ENCODE measurements at places on chromosomes 11 and 22.
A peak's percentile ranks its signal among the peaks of the same experiment; 100 is the strongest.

GRCh38 chr22:43479962-43480361, 68.1 kb downstream of the MPPED1 start:
- no peak for DNase-seq

- DNase-seq, result no peak
These were observed at the start of gene TCN1 for GRCh38 chr11:59866397-59866796. Gene TCN1, minus strand, starts transcription at chr11:59866487. Its CDS starts 17 bp downstream, at chr11:59866470.

GRCh38 chr11:44424841-44425240, 114.9 kb upstream of the ALX4 start:
- no peak for DNase-seq

- DNase-seq, result peak; percentile 80
These were observed 27.6 kb downstream of the CD5 start for GRCh38 chr11:61129639-61130523.

DNA sequence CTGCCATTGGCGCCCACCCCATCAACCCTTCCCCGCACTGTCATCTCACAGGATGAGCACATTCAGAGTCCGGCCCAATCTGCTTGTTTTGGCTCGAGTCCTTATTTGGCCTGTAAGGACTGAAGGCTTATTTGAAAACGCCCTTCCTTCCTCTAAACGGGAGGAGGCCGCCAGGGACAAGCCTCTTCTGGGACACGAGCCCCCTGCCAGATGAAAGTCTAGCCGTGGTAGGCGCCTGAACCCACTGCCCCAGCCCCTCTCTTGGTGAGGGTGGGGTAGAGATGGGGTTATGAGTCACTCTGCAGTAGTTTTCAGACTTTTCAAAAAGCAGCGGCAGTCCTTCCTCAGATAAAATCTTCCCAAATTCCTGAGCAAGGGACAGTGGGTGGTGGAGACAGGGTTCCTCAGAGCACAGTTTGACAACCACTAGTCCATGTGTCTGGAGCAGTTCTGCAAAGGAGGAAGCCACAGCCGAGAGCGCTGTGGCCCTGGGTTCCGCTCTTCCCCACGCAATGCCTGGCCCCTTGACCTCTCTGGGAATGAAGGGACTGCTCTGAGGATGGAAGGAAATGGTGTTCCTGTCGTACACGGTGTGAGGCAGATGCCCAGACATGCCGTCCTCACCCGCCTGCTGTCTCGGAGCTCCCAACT, 57.0 kb downstream of the MYH9 start:
- DNase-seq, result no peak

- DNase-seq, result no peak
These were observed 359.1 kb downstream of the LUZP2 start for GRCh38 chr11:24855951-24856350.

DNA sequence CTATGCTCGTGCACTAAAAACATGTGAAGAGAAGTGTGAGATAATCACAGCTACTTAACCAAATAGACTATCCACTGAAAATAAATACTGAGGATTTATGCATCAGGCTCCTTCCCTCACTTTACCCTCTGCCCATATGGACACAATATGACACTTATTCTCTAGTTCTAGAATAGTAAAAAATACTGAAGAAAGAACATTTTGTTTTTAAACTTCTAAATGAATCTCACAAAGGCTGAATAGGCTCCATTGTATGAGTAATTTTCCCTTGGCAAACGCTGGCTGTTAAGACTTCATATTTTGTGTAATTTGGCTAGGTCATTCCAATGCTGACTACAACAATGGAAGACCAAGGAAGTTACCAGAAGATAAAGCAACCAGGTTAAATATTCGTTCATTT, 9.9 kb downstream of the HPS5 start:
- no peak for DNase-seq

- DNase-seq, result no peak
These were observed 40.4 kb upstream of the GRIK4 start for GRCh38 chr11:120471131-120471530.

- DNase-seq, result no peak
These were observed 59.9 kb downstream of the SLC1A2 start for GRCh38 chr11:35359321-35360054.

DNA sequence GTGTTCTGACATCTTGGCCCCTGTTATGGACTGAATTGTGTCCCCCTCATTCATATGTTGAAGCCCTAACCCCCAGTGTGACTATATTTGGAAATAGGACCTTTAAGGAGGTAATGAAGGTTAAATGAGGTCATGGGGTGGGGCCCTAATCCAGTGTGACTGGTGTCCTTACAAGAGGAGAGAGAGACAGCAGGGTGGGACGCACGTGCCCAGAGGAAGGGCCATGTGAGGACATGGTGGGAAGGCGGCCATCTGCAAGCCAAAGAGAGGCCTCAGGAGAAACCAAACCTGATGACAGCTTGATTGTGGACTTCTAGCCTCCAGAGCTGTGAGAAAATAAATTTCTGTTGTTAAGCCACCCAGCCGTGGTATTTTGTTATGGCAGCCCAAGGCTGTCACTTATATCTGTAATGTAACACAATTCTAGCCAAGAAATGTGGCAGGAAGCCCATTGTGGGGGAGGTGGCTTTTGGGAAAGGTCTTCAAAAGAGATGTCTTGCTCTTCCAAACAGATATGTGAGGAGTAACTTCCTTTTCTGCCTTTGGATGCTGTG, 23.7 kb downstream of the SLC22A6 start:
- DNase-seq, result no peak

GRCh38 chr11:126391286-126391954, 35.9 kb downstream of the ST3GAL4 start:
- no peak for DNase-seq

DNA sequence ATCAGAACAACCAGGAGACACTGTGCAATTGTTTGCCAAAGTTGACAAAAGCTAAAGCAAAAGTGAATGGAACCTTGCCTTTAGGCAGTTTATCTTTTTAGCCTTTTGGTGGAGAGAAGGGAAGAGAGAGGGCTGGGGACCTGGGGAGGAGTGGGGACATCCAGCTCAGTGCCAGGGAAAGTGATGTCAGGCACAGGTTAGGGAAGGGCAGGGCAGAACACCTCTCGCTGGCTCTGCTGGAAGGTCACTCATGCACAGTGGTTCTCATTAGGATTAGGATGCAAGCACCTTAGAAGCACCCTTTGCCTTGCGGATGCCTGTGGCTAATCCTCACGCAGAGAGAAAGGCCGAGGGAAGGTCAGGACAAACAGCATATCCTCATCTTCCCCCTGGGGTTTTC, 14.3 kb upstream of the LINC01488 start:
- DNase-seq, result no peak

DNA sequence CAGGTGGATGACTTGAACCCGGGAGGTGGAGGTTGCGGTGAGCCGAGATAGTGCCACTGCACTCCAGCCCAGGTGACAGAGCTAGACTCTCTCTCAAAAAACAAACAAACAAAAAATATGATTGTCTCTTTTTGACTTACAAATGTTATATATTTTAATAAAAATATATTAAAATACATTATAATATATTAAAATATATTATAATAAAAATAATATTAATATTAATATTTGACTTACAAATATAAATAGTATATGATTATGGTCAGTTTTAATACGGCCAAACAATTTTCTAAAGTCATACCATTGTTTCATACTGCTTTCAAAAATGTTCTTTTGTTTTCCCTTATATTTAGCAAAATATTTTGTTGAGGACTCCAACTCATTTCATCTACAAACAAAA, 27.2 kb upstream of the DDX6 start:
- no peak for DNase-seq

DNA sequence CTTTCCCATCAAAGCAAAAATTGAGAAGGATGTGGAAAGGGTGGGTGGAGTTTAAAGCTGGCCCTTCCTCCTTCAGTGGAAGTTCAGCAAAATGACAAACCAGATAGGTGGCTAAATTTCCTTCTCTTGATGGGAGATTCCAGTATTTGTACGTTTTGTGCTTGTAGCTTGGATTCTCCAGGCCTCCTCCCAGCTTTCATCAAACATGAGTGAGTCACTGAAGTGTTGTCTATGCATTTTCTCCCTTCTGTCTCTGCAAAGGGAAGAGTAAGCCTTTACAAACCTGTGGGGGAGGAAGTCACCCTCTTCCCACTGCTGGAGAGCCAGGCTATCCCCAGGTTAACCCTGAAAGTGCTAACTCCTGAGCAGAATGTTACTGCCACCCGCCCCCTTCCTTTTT, 6.4 kb downstream of the MARK2 start:
- DNase-seq, result no peak

- no peak for DNase-seq
These were observed 72.0 kb downstream of the RPUSD4 start for GRCh38 chr11:126139111-126140091.

- no peak for DNase-seq
These were observed 68.0 kb downstream of the ZBTB44 start for GRCh38 chr11:130246738-130247137.

DNA sequence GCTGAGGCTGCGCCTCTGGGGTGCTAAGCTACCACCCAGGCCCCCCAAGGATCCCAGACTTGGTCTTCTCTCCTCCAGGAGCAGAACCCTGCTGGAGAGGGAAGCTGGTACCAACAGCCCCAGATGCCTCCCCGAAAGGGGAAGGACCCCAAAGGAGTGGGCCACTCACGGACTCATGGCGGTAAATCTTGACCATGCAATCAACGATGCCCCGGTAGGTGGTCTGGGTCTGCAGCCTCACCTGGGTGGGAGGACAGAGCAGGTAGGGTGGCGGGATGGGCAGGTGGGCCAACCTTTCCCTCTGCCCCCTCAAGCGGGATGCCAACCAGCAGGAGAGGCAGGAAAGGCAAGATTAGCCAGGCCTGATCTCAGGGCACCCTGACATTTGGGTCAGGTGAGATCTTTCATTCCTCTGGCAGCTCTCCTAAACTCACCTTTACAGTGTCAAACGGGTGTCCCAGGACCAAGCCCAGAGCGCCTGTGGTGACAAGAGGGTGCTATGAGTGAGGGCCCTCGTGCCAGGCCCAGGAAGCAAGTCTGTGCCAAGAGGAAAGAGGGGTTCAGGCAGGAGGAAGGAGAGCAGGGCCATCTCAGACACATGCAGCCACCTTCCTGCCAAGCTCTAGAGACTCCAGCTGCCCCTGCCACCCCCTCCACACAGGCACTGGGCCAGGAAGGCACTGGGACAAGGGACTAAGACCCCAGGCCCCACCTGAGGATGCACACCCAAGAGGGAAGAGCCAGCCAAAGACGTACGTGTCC, 2.6 kb downstream of the SLC25A45 start:
- DNase-seq, result no peak

DNA sequence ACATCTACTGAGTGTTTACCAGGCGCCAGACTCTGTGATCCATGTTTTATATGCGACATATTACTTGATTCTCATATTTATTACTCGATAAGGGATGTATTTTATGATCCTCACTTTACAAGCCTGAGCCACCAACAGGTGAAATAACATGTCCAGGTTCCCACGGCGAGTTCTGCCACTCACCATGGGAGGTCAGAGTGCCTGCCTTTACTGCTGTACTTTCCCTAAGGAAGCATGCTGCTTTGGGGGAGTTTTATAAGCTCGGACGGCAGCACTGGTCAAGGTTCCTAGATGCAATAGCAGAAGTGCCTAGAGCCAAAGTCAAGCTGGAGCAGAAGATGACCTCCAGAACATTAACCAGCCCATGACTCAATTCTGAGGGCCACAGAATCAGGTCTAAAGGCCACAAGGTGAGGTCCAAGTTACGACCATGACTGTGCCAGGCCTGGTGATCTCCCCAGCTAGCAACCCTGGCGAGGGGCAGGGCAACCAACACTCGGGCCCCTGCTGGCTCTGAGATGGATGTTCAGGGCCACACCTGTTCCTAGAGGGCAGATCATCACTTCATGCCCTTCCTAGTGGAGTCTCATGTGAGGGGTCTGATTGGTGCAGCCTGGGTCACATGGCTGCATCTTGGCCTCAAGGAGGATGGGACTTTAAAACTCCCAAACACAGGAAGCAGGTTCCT, 14.2 kb downstream of the IFT27 start:
- DNase-seq, result no peak

DNA sequence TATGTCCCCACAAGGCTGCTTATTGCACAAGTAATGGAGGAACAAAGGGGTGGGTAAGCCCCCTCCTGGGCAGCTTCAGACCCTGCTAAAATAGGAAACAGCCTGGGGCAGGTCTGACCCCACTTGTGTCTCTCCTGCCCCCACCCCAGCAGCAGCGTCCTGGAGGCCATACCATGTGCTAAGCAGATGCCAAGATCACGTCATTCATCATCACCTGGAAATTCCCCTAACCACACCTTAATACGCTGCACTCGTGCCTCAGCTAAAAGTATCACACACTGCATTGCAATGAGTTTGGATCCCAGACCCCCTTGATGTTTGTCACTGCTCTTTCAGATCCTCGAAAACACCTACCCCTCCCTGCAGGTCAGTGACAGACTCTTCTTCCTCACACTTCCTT, 27.8 kb upstream of the GGTLC2 start:
- no peak for DNase-seq

DNA sequence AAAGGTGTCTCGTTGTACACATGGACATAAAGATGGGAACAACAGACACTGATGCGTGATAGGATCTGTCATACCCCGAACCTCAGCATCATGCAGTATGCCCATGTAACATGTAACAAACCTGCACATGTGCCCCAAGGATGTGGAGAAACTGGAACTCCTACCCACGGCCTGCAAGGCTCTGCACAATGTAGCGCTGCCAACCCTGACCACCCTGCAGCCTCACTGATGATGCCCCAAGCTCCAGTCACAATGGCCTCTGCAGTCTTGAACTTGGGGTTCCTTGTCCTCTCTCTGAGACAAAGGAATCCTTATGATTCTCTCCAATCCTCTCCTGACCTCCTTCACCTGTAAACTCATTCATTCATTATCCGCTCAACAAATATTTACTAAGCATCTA, 14.2 kb downstream of the LMO1 start:
- DNase-seq, result no peak

DNA sequence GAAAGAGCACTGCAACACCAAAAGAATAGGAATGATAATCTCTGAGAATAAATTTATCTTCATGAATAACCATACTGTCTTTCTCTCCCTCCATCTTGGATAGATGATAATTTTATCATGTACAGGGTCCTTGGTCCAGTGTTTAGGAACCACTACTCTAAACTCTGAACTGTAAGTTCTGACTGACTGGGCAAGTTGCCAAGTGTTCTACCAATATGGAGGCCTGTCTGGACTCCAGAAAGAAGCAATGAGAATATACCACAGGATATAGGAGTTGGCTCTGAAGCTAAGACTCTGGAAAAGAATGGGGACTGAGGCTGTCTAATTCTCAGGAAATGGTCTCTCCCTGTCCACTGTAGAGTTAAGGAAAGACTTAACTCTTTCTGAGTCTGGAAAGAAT, 1.5 kb downstream of the FHIP1B start:
- DNase-seq, result no peak

- no peak for DNase-seq
These were observed 3.1 kb downstream of the IFITM1 start for GRCh38 chr11:316891-317301.

DNA sequence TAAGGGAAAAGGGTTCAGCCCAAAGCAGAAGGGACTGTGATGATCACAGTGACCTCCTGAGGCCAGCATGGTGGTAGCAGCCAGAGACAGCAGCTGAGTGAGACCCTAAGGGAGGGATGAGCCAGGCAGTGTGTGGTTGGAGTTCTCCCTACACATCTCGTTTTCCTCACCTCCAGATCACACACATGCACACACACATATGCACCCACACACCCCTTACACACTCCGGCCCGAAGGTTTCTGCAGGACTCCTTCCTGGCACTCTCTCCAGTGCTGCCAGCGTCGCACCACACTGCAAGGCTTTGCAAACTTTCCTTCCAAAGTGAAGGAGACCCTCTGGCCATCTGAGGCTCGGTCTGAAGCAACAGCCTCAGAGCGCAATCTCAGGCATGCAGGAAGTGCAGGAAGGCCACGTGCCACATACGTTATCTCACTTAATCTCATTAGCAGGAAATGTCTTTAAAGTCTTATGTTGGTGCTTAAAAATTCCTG, 26.9 kb upstream of the TP53I11 start:
- no peak for DNase-seq

- DNase-seq, result no peak
These were observed 34.2 kb upstream of the FCHSD2 start for GRCh38 chr11:73176145-73176873.

Data from urinary bladder (tissue), 4 donors.